DMS79 treated with DMSO at 0.1 percent for 48 hours (cell line): ENCODE measurements at places on chromosomes 13 and 19.

- DNase-seq: no peak
Measured at GRCh38 chr13:25920277-25920676, 131.5 kb downstream of the SHISA2 start.

DNA sequence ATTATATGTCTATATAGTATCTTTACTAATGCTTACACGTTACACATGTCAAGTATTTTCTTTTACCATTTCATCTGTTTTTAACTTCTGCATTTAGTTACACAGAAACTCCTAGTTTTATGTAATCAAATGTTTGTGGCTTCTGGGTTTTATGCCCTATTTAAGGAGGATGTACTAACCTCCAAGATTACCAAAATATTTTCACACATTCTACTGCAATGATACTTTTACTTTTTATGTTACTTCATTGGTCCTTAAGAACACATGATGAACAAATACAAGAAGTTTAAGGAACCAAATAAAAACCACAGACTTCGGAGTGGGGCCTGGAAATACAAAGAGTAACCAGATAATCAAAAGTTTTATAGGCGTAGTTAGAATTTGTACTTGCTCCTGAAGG is 37.2 kb downstream of the ZC3H13 start:
- DNase-seq: no peak

- no peak for DNase-seq
Measured at GRCh38 chr19:35833972-35834371, 18.3 kb downstream of the NPHS1 start.

DNA sequence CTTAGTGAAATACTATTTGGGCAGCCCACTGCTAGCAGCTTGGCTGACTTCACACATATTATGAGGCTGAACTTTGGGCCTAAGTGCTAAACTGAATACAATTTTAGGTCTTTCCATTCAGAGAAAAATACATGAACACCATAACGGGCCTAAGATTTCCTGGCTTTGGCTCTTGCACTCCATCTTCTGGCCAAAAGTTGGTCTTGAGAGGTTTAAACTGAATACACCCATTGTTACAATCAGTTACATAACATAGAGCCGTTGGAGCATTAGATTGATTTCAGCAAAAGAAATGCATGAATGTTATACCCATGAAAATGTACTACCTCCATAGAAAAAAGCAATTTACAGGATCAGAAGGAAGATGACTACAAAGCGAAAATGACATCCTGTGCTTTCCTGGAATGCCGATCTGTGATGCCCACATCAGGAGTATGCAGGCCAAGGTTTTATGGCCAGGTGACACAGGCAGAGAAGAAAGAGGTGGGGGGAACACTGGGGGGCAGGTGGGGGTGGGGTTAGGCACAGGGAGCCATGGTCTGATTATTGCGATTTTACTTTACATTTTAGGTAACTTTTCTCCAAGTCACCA is 11.1 kb upstream of the SHISA2 start:
- DNase-seq: peak; percentile 24

DNA sequence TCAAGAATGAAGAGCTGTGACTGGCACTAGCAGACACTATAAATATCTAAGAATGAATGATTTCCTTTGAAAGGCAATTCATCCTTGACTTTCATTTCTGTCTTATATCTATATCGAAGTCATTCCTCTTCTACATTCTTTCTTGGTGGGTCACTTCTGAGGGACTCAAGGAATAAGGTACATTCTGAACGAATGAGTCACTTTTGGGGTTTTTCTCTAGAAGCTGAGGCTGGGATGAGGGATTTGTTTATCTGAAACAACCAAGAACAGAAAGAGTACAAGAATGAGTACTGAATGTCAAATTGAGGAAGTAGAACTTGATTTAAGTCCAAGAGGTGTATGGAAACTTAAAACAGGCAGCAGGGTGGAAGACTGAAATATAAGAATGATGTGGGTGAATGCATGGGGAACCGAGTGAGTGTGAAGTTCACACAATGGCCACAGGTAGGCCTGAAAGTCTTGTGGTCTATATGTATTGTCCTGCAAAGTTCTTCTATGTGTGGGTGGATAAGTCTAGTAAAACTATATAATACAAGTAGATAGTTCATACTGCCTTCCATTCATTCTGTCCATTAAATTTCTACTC is 343.9 kb downstream of the OXGR1 start:
- no peak for DNase-seq

GRCh38 chr13:75652726-75653125 is 16.6 kb downstream of the LMO7 start:
- no peak for DNase-seq

- DNase-seq: peak; percentile 29
Measured at GRCh38 chr19:51259348-51260245, 8.7 kb downstream of the SIGLECL1 start.

GRCh38 chr13:43411741-43412140 is 375.0 kb downstream of the ENOX1 start:
- DNase-seq: no peak

- no peak for DNase-seq
Measured at GRCh38 chr19:54248016-54248601, 5.5 kb upstream of the LILRA6 start.

GRCh38 chr19:7992575-7992974 is 12.9 kb downstream of the ELAVL1 start:
- no peak for DNase-seq

DNA sequence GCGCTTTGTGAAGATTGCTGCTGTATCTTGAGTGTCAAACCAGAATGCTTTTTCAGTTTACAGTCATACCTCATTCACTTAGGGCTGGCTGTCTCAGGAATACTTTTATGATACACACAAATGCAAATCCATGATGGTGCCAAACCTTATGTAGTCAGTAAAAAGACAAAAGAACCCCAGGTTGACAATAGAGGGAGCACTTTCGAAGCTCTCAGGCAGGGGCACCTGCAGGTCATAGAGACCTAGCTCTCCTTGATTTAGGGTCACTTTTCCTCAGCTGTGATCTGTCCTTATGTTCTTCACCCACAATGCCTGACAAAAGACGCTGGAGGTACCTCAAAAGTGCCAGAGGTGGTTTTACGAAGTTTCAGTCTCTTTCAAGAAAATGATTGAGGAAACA is 172.2 kb downstream of the DNAJC15 start:
- DNase-seq: no peak

DNA sequence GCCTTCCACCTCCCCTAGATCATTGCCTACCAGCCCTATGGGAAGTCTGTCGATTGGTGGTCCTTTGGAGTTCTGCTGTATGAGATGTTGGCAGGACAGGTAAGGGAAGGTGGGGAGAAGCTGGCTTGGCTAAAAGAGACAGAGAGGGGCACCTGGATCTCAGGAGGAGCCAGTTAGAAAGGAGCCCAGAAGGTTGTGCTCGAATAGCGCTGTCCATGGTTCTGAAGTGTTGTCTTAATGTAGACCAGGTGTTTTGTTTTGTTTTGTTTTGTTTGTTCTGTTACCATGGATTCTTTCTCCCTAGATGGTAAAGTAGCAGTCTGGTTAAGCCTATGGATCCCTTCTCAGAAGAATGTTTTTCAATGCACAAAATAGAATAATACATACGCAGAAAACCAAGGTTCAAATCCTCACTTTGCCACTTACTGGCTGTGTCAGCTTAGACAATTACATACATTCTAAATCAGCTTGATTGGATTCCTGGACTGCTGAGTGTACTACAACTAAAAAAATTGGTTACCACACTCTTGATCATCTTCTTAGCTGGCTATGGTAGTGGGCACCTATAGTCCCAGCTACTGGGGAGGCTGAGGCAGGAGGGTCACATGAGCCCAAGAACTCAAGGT is 5.9 kb upstream of the CACNG7 start:
- no peak for DNase-seq

- no peak for DNase-seq
Measured at GRCh38 chr19:53357821-53358581, 7.5 kb upstream of the ZNF525 start.

- DNase-seq: no peak
Measured at GRCh38 chr13:75426421-75426820, 55.5 kb downstream of the TBC1D4 start.

GRCh38 chr13:43835701-43836100 is 43.8 kb downstream of the CCDC122 start:
- no peak for DNase-seq
